ENCODE measurements at places on chromosomes 1 and 21.
A peak's percentile ranks its signal among the peaks of the same experiment; 100 is the strongest.

- no peak for DNase-seq
Observed at GRCh38 chr1:202205523-202206190, 12.1 kb downstream of the LGR6 start.

DNA sequence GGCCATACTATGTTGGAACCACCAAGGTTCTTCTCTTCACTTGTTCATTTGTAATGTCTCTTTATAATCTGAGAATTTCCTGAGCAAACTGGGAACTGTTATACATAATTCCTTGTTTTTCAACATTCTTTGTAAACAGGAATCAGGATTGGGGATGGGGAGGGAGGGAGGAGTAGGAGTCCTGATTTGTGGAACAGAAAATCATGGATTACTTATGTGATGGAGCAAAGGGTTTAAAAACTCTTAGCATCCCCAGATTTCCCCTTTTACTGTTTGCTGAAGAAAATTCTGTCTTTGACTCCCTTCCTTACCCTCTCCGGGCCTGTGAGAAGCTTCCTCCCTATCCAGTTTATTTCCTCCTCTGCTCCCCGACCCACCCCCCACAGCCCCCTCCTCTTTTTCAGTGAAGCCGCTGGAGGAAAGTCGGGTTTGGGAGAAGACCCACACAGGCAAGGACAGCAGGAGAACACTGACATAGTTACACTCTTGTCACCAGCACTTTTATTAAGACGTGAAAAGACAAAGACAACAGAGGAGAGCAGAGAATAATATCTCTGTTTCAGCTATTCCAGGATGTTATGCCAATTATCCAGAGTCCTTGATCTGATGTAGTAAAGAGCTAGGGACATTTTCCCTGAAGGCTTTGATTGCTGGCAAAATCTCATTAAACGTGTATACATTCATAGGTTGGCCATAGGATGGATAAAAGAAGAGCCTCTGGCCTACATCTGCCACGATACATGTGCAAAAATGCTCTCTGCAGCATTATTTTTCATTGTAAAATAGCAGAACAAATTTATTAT is 4.6 kb upstream of the NBPF1 start:
- no peak for DNase-seq

GRCh38 chr1:237888143-237888542 is 2.6 kb downstream of the ZP4 start:
- no peak for DNase-seq

- DNase-seq: no peak
Observed at GRCh38 chr21:35824136-35824535, 236.2 kb downstream of the SETD4 start.

DNA sequence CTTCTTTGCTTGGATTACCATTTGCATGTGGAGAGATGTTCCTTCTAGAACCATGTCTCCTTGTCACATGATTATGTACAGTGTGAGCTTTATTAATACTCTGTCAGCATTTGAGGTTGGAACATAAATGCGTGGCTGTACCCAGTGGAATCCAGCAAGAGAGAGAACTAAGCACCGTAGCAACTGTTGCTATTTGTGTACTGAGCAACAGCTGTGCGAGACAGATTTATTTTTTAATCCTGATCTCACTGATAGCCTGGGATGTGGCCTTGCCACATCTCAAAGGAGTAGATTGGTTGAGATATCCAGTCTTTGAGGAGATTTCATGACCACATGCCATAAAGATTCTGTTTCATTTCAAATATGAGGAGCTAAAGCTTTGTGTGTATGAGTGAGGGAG is 43.4 kb downstream of the KIF1B start:
- no peak for DNase-seq

DNA sequence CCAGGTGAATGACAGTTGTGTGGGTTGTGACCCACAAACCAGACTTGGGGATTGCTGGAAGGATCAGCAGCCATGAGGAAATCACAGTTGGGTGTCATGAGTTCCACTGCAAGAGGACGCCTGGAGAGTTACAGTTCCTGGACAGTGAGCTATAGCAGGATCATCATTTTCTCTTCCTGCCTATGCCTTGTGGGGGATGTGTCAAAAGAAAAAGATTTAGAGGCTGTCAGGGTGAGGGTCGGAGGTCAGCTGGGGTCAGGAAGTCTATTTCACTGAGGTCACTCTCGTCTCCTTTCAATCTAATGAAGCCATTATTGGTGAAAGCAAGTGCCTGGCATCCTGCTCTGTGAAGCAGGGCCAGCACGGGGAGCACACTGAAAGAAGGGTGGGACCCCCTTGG is 7.0 kb upstream of the LIN28A start:
- no peak for DNase-seq

DNA sequence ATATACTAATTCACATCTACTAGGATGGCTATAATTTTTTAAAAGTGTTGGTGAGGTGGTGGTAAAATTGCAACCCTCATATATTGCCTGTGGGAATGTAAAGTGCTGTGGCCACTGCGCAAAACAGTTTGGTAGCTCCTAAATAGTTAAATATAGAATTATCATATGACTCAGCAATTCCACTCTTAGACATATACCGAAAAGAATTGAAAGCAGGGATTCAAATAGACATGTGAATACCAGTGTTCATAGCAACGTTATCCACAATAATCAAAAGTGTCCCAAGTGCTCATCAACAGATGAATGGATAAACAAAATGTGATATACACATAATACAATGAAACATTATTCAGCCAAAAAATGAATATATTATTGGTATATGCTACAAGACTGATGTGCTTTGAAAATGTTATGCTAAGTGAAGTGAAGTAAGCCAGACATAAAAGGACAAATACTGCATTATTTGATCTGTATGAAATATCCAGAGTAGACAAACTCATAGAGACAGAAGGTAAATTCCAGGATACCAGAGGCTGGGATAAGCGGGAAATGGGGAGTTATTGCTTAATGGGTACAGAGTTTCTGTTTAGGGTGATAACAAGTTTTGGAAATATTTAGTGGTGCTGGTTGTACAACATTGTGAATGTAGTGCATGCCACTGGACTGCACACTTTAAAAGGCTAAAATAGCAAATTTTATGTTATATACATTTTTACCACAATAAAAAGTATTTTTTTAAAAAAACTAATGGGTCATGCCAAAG is 342.5 kb downstream of the SEC16B start:
- DNase-seq: no peak

DNA sequence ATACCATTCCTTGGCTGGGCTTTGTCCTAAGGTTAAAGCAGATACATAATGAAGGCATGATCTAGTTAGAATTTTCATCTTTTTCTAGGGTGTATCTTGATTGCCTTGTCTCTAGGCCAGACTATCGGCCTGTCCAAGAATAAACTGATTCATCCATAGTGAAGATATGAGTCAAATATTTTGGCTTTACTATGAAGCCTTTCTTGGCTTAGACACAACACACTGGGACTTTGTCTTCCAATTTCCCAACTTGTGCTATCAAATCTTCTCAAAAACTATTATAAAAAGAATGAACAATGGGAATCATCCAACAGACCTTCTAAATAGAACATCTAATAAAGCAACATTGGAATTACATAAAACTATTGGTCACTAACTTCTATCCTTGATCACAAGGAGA is 64.8 kb downstream of the WARS2 start:
- DNase-seq: no peak

- no peak for DNase-seq
Observed at GRCh38 chr1:155893389-155894142, 17.6 kb downstream of the RIT1 start.

DNA sequence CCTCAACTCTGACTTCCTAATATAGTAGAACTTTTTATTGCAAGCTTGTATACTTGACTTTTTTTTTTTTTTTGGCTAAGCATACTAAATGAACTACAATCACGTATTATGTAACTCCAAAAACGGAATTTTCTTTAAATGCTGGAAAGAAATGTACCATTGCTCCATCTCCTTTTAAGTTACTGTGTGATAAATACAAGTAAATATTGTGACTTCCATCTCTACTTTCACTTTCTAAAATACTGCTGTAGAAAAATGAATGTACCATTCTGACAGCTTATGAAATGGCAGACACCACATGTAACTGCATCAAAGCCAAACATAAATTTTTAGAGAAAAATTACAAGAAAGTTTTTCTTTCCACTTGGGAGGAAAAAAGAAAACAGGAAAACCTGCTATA is 54.7 kb downstream of the ASH1L start:
- no peak for DNase-seq

DNA sequence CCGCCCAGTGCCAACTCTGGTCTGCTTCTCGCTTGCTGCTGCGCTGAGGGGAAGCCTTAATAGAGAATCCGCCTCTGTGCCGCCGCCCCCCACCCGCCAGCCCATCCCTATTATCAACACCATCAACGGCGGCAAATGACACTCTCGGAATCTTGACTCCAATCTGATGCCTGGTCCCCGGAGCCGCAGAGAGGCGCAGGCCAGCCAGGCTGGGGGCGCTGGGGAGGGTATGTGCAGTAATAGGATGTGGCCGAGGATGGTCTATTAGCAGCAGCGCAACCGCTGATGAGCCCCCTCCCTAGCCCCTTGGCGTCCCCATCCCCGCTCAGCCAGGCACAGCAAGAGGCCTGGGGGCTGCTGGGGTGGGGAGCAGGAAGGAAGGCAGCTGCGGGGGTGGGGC is 15.1 kb upstream of the DMBX1 start:
- no peak for DNase-seq

GRCh38 chr1:228464487-228464983 is 22.6 kb upstream of the RNF187 start:
- DNase-seq: peak; percentile 52

DNA sequence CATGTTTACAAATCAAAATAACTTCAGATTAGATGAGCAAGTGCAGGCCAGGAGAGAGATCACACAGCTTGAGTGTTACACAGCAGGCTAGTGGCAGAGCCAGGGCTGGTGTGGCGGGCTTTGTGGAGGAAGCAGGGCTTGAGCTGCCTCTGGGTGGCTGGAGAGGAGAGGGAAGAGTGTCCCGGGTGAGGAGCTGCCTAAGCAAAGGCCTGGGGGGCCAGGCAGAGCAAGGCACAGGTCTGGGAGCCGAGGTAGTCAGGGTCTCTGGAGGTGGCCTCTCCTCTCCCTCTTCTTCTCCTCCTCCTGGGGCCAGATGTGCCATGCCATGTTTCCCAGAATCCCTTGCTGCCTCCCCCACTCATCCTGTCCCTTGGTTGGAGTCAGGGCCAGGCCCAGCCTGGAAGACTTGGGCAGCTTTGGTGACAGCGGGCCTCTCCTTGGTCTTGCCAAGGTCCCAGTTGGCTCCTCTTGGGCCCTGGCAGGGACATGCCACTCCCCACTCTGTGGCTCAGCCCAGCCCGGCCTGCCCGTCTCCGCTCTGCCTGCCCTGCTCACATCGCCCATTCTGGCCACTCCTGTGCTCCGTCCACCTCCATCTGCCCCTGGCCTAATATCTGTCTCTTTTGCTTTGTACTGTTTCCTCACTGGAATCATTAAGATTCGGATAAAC is 70.3 kb downstream of the PTPRU start:
- DNase-seq: no peak

DNA sequence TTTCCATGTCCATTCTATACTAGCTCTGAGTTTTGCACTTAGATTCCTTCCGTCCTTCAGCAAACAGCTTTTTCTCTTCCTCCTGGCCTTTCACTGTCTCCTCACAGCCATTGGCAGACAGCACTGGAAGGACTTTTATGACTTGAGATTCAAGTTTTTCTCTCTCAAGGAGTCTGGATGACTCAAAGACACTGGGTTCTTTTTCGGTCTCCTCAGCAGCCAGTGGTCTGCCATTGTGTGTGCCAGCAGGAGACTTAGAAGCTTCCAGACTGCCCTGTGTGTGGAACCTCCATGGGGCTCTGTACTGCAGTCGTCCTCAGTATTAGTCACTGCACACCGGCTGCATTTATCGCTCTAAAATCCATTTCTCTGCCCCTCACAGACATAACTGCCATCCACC is 30.5 kb downstream of the NTNG1 start:
- DNase-seq: no peak

DNA sequence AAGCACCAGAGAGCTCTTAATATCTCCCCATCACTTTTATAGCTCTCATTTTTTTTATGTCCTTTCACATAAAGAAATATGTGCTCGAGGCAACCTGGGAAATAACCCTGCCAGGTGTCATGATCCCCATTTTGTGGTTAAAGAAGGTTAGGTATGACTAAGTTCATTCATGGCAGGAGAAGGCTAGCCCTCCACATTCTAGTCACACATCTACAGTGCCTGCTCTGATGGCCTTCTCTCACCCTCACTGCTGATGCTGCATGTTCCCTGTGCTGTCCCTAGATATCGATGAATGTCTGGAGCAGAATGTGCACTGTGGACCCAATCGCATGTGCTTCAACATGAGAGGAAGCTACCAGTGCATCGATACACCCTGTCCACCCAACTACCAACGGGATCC is 187.5 kb downstream of the TPR start:
- no peak for DNase-seq

DNA sequence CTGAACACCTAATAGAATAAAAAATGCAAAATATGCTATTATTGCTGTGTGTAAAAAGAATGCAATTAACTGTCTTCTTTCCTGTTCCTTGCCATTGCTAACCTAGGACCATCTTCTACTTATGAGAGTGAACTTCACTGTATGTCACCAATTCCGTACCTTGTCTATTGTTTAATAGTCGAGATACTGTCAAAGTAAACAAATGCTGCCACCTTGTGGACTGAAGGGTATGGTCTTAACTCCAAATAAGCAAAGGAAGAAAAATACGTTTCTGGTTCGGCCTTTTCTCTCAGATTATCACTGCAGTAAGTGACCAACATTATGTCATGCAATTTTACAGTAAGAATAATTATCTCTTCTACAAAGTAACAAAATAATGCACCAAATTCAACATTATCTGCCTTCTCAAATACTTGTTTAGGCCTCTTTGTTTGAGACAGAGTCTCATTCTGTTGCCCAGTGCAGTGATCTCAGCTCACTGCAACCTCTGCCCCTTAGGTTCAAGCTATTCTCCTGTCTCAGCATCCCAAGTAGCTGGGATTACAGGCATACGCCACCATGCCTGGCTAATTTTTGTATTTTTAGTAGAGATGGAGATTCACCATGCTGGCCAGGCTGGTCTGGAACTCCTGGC is 133.4 kb downstream of the COP1 start:
- no peak for DNase-seq

DNA sequence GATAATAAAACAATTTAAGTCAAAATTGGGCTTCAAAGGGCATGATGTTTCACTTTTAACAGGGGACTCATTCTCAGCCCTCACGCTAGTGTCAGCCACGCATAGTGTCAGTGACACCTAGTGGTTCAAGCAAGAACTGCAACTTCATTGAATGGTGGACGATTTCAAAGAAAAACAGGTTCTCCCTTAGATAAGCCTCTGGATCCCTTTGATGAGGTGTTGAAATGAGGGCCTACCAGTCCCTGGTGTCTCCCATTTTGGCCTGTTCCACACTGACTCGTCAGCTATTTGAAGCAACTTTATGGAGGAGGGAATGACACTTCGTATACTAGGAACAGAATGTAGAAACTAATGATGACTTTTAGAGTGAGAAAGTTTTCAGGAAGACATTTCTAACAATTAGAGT is 56.2 kb downstream of the FCRL5 start:
- peak; percentile 15 for DNase-seq

DNA sequence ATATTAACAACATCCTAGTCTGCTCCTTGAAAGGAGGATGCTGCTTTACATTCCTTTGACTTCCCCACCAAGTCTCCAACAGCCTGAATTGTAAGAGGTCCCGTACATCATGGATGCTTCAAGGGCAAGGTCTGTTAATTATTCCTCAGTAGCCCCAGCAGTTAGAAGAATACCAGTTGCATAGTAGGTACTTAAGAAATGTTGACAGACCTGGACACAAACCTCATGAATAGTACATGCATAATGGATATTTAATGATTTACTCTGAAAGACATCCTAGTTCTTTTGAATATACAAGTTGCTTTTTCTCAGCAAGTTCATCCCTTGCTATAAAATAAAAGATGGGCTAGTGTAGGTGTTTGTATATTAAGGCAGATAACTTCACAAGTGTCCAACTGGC is 112.1 kb upstream of the DPYD start:
- no peak for DNase-seq
